ENCODE measurements at places on chromosomes 5 and 9. TPM values are rescaled to one million over a fixed set of nuclear protein-coding genes. Genes with fewer than 3 reads are reported as not detected.

The TAF1L gene
- polyA plus RNA-seq: not detected

The PCDHB5 gene
- 4.5 TPM for polyA plus RNA-seq

The SLC6A3 gene
- polyA plus RNA-seq: 0.77 TPM

The IL7R gene
- polyA plus RNA-seq: 0.10 TPM

The CDC25C gene
- polyA plus RNA-seq: 0.71 TPM

The PTGDS gene
- polyA plus RNA-seq: 2.0 TPM

The MELK gene
- polyA plus RNA-seq: 1.8 TPM

The POU5F2 gene
- polyA plus RNA-seq: 0.07 TPM

The MAP1B gene
- 234 TPM for polyA plus RNA-seq

The GFI1B gene
- polyA plus RNA-seq: not detected

The FREM1 gene
- 2.6 TPM for polyA plus RNA-seq

The IFNK gene
- polyA plus RNA-seq: not detected

The MYMK gene
- polyA plus RNA-seq: not detected

The SH3PXD2B gene
- polyA plus RNA-seq: 18.7 TPM

The FBP2 gene
- not detected for polyA plus RNA-seq

The CRB2 gene
- 0.70 TPM for polyA plus RNA-seq

The CNTLN gene
- 5.0 TPM for polyA plus RNA-seq

The CERCAM gene
- 1.1 TPM for polyA plus RNA-seq

The OLFML2A gene
- 0.15 TPM for polyA plus RNA-seq

Data from neural cell (in vitro differentiated cells).